ENCODE measurements at places on chromosomes 12 and 14. TPM values are rescaled to one million over a fixed set of nuclear protein-coding genes. Genes with fewer than 3 reads are reported as not detected.
A peak's percentile ranks its signal among the peaks of the same experiment; 100 is the strongest.

- DNase-seq = no peak
Observed at GRCh38 chr14:69845050-69845581, 34.1 kb upstream of the SMOC1 start.

- DNase-seq = no peak
Observed at GRCh38 chr12:32692358-32692757, 13.3 kb downstream of the DNM1L start.

GRCh38 chr14:84704601-84705000 is 825.3 kb upstream of the FLRT2 start:
- no peak for DNase-seq

DNA sequence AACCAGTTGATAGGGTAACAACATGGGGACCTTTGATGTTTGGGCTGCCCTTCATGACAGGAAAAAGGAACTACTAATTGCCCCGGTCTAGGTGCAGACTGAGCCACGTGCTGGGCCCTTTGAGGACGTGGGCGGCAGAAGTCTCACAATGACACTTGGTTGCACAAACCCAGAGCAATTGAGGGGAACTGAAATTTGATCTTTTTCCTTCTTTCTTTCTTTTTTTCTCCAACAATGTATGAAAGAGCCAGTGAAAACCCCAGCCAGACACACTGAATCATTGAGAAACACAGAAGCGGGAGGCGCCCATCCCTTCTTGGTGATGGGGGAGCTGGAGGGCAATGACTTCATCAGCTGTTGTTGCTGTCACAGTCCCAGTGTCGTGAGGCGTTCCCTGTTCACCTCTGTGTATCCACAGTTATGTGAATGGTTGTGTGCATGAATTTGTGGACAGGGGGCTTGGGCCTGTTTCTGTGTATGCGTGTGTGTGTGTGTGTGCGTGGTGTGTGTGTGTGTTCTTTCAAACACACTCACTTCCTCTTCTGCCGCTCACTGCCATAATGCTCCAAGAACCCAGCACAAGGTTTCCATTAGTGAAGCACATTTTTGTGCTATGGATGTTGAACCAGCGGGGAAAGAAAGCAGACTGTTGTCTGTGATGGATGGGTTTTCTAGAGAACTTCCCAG is 137.5 kb upstream of the CCND2 start:
- DNase-seq = peak; percentile 77

DNA sequence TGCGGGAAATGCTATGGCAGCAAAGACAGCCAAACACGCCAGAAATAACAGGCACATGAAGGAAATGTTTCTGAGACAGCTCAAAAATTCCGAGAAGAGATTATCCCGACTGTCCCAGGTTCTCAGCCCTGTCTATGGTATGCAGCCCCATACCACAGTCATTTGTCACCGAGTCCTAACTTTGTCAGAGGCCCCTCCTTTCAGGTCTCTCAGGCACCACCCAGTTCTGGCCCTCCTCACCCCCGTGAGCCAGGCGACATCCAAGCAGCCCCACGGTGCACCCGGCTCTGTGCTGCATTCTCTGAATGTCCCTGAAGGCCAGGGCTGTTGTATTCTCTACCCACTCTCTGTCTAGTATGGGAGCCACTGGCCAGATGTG is 24.0 kb downstream of the SSH1 start:
- peak; percentile 64 for DNase-seq

- no peak for DNase-seq
Observed at GRCh38 chr14:76919431-76920330, 93.5 kb downstream of the LRRC74A start.

- DNase-seq = no peak
Observed at GRCh38 chr14:52329678-52330369, 15.7 kb downstream of the PTGER2 start.

DNA sequence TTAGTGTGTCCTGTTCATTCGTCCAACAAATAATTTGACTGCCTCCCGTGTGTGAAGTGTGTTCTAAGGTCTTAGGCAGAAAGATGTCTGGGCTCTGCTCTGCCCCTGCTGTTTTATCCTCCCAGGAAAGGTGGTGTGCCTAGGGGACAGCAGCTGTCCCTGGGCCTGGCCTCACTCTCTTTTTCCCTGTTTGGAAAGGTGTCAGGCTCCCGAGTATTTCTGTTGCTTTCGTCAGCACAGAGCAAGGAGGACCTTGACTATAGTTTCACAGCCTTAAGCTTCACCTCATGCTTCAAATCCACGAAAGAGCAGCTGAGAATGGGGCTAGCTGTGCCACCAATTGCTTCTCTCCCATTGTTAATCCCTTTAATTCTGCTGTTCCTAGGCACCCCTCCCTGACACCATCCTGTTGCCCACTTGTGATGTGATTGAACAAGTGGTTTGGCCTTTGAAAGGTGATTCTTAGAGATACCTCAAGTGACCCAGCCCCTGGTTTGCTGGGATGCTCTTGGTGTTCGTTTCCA is 54.2 kb downstream of the TGFB3 start:
- DNase-seq = no peak

DNA sequence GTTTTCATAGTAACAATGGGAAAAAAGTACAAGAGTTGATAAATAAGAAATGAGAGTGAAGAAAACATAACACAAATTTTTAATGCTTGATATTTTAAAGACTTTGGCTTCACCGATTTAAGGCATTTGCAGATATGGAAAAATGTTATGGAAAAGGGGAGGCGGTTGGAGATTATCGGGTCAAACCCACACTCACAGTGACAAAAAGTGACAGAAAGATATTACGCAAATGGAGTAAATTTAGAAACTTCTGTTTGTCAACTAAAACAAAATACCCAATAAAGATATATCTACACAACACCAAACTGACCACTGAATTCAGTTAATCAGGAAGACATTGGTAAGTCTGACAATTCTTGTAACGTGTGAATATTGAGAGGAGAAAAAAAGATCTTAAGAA is 2.5 kb downstream of the PPP1R12A start:
- DNase-seq = no peak

- no peak for DNase-seq
Observed at GRCh38 chr12:104132351-104132956, 5.6 kb downstream of the NFYB start.

DNA sequence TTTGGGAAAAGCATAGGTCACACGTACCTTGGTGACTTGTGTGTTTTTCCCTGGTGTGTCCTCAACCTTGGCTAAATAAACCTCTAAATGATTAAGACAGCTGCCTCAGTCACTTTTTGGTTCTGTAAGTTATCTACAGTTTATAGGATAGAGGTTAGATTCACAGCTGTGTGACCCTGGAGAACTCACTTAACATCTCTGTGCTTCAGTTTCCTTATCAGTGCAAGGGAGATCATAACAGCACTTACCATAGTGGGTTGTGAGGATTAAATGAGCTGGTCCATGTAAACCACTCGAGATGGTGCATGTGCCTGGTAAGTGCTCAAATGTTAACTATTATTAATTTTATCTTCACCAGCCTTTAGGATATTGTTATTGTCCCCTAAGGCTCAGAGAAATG is 35.4 kb upstream of the CHST11 start:
- DNase-seq = no peak

- no peak for DNase-seq
Observed at GRCh38 chr12:19273482-19274330, 144.2 kb downstream of the PLEKHA5 start.

DNA sequence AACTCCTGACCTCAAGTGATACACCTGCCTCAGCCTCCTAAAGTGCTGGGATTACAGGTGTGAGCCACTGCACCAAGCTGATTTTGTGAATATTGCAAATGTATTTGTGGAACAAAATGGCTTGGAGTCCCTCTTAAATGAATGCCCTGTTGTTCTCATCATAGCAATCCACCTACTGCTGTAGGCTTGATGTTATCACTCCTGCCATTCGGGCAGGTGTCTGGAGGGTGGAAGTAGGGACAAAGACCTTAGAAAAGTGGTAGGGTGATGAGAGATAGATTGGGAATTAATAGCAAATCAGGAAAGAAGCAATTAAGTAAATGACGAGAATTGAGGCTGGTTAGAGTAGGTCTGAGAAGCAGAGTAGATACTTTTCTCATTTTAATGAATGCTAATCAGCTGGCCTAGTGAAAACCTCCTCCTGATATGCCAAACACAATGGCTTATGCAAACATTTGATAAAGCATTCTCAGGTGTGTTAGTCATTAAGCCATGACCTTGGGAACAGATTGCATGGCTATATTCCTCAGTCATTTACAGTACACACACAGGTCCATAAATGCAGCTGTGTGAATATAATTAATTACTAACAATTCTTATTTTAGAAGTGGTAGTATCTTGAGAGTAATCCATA is 60.5 kb upstream of the USP44 start:
- DNase-seq = no peak

DNA sequence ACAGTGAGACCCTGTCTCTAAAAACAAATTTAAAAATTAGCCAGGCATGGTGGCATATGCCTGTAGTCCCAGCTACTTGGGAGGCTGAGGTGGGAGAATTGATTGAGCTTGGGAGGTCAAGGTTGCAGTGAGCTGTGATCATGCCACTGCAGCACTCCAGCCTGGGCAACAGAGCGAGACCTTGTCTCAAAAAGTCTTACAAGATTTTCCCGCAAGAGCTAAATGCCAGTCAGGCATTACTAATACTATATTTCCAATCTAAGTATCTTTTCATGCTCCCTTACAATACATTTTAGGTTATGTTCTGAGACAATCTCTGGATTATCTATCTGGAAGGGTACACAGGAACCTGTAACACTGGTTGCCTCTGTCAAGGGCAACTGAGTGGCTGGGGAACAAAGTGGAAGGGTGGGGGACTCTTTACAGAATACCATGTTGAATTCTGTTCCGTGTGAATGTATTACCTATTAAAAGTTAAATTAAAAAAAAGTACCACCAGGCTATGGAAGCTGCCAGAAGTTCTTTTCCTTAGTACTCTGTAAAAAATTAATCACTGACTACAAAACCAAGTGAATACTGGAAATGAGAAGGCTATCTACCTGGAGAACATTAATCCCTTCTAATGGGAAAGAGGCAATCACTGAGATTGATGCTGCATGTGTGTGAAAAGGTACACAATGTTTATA is 56.7 kb downstream of the BTBD7 start:
- DNase-seq = no peak

DNA sequence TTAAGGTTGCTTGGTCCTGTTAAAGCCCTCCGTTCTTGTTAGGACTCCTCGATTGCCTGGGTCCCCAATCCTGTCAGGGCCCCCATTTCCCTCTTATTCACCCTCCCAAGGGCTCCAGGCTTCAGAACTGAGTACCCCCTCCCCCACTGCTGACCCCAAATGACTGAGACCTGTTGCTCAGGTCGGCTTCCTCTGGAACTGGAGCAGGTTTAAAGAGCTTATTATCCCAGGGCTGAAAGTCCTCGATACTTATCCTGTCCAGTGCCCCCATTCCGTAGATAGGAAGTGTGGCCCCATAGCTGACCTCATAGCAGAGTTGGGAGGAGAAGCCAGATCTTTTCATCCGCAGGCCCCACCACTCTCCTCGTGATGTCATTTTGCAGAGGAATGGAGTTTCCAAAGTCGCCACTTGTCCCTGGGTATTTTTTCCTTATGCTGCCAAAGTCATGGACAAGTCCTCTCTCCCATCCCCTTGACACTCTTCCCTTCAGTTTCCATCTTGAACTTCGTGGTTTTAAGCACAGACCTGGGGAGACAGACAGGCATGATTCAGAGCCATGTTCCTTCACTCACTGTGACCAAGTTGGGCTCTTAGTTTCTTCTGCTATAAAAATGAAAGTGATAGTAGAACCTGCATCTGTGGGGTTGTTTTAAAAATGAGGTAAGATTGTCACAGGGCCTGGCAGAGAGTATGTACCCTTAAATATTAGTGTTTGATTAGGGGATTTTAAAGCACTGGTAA is 1.2 kb downstream of the USP30 start:
- DNase-seq = no peak

- DNase-seq = no peak
Observed at GRCh38 chr12:48794870-48795269, 6.0 kb upstream of the ADCY6 start.

DNA sequence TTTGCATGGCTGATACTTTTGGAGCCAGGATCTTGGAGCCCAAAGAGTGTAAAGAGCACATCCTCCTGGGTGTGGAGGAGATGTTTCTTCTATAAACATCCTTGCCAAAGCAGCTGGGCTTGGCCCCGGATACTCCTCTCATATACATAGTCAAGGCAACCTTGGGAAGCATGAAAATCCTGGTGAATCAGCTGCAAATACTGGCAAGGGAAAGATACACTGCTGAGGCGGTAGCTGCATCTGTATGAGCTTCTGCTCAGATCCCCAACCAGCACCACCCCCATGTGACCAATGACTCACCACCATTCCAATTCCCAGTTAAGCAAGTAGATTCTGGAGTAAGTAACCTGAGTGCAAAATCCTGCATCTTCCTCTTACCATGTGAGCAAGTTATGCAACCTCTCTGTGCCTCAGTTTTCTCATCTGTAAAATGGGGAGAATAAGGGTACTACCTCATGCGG is 567.4 kb downstream of the MED13L start:
- DNase-seq = no peak

DNA sequence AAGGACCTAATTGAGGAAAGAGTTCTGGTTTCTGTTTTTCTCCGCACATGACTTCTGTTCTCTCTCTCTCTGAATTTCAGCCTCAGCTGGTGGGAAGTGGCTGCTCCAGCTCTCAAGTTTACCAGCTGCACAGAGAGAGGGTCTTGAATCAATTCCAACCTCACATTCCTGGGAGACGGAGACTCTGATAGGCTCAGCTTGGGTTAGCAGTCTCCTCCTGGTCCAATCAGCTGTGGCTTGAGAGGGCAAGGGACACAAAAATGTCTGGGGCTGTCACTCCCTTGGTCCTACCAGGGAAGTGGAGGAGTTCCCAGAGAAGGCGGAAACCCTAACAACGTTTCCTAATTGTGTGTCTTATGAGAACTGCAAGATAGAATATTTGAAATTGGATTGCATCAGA is 7.0 kb downstream of the CCDC63 start:
- no peak for DNase-seq

GRCh38 chr12:121400332-121401139 is 618 bp downstream of the RNF34 start:
- DNase-seq = peak; percentile 63

GRCh38 chr14:91219517-91220389 is 24.8 kb downstream of the GPR68 start:
- DNase-seq = peak; percentile 85

DNA sequence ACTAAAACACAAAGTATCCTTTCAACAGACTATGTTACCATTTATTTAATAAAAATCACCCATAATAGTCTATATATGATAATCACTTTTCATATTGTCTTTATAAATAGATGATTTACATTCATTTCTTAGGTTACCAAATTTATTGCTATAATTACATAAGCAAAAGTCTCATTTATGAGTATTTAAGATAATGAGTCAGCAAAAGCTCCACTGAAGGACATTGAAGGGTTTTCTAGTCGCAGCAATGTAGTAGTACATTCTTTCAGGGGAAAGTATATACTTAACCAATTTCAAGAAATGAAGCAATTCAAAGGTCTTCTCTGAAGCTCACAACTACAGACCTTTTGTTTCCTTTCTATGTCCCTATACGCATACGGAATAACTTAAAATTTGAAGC is 110.9 kb downstream of the NOVA1 start:
- no peak for DNase-seq

Gene AQP6
- total RNA-seq = 0.09 TPM

Gene SDSL
- 12.8 TPM for total RNA-seq

Gene PRKCH
- total RNA-seq = 60.9 TPM

Gene PLBD1
- 106 TPM for total RNA-seq

Gene SMOC1
- total RNA-seq = 1.1 TPM

Gene CAPZA3
- not detected for total RNA-seq

Gene TAS2R42
- not detected for total RNA-seq

Gene SETD3
- 78.7 TPM for total RNA-seq

Gene COX8C
- not detected for total RNA-seq

Measured in lower lobe of right lung (tissue), 2 donors.